ENCODE measurements at places on chromosomes 16 and 17.

DNA sequence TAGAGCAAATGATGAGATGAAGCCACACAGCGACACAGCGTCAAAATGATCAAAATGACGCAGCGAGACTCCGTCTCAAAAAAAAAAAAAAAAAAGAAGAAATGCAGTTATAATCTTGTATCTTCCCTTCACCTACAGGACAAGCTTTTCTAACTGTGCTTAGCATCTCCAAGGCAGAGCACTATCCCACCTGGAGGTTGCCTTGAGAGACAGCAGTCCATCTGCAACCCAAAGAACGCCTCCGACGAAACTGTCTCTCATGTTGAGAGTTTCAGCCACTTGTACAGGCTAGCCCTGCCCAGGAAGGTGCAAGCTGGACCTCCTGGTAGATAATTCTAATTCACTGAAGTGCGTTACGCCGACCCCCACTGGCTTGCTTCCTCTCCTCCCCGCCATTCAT, 46.7 kb upstream of the GCSH start:
- no peak for DNase-seq

- no peak for DNase-seq
Observed at GRCh38 chr17:29569245-29569950, 897 bp downstream of the TP53I13 start.

- DNase-seq: no peak
Observed at GRCh38 chr17:82812601-82813000, 27.2 kb downstream of the ZNF750 start.

DNA sequence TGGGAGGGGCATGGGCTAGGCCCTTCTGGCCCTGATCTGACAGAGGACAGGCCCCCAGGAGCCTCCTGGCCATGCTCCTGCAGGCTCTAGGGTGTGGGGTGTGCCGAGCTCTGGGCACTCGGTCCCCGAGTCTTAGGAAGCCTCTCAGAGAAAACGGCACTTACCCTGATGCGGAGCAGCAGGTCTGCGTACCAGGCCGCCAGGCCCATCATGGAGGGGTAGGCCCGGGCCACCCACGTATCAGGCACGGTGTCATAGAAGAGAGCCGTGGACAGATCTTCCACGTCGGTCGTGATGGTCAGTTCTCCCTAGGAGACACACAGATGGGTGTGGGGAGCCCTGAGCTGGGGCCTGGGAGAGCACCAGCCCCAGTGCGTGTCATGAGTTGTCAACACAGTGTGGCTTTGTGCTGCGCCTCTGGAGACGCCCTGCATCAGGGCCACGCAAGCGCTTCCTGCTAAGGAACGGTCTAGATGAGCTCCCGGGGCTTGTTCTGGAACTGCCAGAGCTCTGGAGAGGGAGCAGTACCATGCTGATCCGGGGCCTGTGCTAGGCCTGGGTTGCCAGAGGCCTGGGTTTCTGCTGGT, 47.9 kb downstream of the PGS1 start:
- DNase-seq: no peak

GRCh38 chr17:31497431-31497830, 106.0 kb downstream of the RAB11FIP4 start:
- no peak for DNase-seq

DNA sequence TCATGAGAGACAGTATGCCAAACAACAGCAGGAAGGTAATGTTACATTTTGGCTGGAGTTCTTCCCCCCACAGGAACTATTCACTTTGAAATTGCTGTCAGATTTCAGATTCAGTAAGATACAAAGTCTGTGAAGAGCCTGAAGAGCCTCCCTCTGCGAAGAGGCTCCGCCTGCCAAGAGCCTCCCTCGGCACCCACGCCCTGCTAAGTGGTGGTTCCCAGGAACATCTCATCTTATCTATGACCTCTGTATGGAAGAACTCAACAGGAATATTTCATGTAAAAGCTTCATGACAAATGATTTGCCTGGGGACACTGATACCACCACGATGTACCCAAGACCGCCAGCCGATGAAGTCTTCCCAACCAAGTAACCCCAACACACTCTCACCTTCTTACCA, 3.2 kb downstream of the ZC3H7A start:
- DNase-seq: no peak

DNA sequence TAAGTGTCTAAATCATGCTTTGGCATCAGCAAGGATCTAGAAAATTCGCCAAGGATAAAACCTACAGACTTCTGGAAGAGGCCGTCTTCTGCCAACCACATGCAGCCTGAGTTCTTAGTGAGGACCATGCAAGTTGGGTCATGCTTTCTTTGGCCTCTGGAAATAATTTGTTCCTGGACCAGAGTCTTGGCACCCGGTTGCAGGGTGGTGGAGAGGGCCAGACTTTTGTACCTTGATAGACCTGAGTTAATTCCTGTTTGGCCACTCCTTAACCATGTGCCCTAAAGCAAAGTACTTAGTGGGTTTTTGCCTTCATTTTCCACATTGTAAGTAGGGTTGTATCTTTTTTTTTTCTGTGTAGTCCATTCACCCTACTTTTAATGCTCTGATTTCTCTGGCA, 283.4 kb upstream of the IRX5 start:
- no peak for DNase-seq

- DNase-seq: no peak
Observed at GRCh38 chr17:78290721-78291120, 59.3 kb downstream of the TMEM235 start.

- DNase-seq: no peak
Observed at GRCh38 chr16:57801098-57801808, 1.0 kb downstream of the KIFC3 start.

DNA sequence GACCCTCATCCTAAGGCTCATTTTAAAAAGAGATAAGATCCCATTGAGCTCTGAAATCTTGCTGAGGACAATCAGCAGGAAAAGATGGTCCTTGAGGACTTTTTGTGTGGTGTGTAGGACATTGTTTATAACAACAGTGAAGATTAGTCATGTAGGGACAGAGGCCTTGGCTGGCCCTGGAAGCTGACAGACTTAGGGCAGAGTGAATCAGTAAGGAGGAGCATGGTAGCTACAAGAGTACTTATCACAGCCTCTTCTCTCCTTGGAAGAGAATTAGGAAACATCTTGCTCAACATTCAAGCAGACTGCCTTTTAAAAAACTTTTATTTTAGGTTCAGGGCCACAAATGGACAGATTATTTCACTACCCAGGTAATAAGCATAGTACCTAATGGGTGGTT, 665.9 kb upstream of the SALL1 start:
- no peak for DNase-seq

DNA sequence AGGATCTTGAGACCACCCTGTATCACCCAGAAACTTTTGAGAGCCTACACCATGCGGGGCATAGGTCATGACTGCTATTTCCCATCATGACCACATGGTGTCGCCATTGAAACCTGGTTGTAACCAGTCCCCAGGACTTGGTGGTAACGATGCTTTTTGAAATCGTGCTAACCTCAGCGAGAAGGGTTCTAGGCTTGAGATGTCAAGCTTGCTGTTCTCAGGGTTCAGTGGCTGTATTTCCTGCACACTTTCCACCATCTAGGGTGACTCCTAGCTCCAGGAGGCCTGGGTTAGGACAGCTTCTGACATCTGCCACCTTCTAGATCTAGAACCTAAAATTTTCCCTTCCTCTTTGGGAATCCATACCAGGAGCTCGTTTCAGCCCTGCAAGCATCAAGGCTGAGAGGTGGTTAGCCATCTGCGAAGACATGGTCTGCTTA, 13.0 kb upstream of the SPNS3 start:
- DNase-seq: peak; percentile 61

DNA sequence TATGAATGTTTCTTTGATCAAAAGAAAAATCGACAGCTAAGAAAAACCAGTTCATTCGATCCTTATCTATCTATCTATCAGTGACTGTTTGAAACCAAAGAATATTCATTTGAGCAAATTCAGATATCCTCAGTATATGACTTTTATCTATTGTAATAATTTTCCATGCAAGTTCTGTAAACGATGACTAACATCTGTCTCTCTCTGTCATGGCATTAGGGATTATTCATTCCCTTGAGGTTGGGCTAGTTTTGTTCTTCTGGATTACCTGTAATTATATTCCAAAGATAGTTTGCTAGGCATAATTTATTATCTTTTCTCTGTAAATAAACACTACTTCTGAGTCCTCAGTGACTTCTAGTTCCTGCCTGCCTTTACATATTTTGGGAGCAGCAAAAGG, 497.7 kb upstream of the CDH11 start:
- DNase-seq: no peak

DNA sequence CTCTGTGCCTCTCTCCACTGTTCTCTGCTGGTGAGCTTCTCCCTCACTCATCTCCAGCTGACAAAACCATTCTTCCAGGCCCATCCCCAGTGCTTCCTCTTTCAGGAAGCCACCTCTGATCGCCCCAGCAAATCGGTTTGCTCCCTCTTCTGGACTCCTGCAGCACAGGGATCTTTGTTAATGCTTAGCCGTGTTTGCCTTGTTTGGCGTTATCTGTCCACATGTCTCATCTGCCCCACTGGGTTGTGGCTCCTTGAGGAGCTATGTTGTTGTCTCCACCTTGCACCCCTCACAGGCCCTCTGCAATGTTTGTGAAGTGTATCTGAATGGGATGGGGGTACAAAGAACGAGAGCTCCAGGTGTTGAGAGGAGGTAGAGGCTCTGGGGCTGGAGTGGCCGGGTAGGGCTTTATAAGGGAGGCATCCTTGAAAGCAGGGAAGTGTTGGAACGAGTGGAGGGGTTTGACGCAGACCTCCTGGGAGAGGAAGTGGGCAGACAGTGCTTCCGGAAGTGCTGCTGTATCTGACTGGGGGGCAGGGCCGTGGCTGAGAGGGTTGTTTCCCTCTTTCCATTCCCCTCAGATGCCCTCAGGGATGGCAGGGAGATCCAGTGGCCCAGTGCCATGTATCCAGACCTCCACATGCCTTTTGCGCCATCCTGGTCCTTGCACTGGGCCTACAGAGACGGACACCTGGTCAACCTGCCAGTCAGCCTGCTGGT, 27.8 kb downstream of the CASKIN2 start:
- no peak for DNase-seq

- DNase-seq: no peak
Observed at GRCh38 chr17:36808180-36808661, 129.1 kb upstream of the LHX1 start.

GRCh38 chr16:58222532-58223316, 24.8 kb upstream of the CSNK2A2 start:
- DNase-seq: no peak

DNA sequence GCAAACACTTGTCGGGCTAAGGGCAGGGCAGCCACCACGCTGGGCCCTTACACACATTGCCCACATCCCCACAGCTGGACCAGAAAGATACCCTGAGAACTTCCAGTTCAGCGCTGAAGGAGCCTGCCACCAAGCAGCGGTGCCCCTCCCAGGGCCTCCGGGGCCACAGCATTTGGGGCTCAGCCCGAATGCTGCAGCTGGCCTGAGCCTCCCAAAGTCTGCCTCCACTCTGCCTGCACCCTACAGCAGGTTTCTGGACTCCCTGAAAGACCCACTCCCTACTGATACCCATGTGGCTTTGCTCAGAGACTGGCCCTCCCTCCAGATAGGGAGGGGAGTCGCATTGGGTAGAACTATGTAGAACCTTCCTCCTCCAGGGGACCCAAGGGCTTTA, 1.5 kb downstream of the MCRIP1 start:
- no peak for DNase-seq

DNA sequence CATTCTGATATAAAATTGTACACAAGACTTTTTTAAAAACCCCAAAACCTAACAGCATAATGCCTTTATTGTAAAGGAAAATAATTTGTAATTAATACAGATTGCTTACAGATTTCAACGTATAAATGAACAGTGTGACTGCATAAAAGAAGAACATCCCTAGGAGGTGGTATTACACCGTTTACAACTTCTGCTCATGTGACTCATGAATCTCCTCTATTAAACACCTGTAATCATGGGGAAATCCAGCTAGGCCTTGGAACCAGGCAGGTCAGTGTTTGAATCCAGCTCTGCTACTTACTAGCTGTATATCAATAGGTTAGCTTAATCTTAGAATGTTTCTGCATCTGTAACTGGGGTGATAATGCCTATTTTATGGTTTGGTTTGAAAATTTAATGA, 15.2 kb downstream of the RABEP1 start:
- no peak for DNase-seq

- DNase-seq: no peak
Observed at GRCh38 chr17:82810644-82811430, 29.0 kb downstream of the ZNF750 start.

Data from NCI-H1930 (cell line).